Erythroblast (primary cell): ENCODE measurements at places on chromosomes 2 and 18.

DNA sequence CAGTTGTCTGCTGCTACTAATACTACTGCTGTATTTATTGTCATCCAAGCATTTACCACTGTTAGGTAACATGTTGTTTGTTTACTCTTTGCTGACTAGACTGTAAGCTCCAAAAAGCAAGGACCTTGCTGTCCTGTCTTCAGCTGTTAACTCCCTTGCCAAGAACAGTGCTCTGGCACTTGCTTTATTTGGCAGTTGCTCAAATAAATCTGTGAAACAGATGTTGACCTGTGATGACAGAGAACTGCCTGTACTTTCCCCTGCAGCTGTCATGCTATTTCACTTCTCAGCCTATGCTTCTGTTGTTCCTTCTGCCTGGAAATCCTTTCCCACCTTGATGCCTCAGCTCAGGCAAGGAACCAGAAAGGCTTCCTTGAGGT, 181.2 kb downstream of the ATAD2B start:
- peak; percentile 62 for DNase-seq

DNA sequence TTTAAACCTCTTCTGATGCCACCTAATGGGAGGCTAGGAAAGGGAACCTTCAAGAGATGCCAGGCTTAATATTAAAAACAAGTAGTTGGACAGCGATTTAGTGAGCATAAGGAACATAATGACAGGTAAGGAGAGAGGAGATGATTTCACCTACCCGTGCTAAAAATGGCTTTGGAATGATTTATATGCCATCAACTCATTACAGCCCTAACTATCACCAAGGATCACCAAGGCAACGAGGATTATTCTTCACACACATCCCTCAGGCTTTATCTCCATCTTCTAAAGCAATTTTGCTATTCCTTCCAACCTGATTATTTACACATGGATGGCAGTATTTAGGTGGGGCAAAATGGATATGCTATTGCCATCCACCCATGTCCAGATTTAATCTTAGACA, 237.8 kb downstream of the DCC start:
- DNase-seq = no peak

DNA sequence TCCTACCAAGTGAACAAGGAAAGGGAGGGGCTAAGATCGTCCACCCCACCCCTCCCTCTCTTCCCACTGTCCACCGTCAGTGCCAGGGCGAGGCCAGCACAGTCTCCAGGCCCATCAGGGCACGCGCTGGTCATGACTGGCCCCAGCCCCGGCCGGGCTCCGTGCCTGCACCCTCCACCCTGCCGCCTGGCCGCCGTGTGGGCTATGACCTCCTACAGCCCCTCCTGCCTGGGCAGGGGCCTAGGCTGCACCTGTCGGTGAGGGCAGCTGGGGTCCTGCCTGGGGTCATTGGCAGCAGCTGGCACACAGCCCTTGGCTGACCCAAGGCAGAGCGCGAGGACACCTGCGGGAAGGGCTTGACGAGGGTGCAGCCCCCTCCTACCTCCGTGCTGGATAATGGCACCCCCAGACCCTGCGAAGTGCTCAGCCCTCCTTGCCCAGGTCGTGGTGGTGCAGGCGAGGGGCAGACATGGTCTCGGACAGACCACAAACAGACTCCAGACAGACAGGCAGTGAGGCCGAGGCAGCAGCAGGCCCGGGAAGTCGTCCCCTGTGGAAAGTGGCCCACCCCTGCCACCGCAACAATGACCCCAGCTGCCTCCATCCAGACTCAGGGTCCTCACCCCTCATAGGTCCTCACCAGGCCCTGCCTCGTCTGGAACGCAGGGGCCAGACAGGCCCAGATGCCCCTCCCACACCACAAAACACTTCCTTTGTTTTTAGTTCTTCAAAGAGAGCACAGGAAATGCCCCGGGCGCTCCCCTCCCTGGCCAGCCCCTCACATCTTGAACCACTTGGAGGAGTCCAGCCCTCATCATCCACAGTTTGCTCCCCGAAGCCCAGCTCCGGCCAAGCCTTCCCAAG, 43.1 kb upstream of the GPC1 start:
- DNase-seq = no peak

DNA sequence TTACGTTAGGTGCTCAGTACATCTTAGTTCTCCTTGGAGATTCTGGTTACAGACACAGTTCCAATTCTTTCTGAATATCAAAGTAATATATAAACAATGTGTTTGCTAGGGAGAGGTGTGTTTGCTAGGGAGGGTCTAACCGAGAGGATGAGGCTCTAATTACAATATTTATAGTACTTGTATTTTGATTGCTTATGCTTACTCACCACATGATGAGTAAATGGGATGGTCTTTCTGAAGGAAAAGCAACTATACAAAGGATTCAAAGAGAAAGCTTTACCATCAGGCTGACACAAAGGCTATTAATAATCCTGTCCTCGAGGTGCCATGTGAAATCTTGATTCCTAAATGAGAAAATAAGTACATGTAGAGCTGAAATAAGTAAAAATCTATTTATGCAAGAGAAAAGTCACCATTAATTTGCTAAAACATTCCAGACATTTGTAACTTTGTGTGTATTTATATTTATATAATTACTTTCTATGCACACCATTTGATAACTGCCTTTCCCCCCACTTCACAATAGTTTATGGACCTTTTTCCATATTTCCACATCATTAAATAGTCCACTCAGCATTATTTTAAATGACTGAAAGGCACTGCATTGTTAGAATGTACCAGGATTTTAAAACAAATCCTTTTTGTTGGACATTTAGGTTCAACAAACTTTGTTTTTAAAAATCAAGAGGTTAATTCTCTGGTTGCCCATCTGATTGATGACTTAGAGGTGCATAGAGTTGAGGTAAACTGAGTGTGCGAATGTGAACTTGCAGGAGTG, 94.5 kb upstream of the FN1 start:
- no peak for DNase-seq

DNA sequence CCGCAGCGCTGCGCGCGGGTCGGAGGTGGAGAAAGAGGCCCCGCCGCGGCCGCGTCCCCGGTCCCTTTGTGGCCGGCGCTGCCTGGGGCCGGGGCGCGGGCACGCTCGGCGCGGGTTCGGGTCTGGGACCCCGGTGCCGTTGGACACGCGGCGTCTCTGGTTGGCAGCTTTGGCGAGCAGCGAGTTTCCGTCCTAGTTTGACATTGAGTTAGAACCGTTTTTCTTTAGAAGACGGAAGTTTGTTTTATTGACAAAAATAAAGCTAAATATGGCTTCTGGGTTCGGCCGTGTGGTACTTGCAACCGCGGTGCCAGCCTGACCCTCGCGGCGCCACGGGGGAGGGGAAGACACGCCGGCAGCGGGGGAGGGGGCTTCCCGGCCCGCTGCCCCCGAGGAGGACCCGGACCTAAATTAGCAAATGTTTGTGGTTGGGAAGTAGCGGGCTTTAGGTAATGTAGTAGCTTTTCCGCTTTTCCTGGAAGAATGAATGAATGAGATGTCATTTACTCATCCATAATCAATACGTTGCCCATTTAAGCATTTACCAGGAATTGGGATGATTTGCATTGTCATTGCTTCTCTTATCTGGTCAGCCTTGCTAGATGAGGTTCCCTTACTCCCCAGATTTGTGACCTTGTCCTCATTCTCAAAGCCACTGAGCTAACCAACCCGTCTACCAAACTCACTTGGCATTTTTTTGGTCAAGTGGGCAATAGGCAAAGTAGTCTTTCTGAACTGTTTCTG, 530 bp downstream of the GALNT1 start:
- peak; percentile 72 for DNase-seq

DNA sequence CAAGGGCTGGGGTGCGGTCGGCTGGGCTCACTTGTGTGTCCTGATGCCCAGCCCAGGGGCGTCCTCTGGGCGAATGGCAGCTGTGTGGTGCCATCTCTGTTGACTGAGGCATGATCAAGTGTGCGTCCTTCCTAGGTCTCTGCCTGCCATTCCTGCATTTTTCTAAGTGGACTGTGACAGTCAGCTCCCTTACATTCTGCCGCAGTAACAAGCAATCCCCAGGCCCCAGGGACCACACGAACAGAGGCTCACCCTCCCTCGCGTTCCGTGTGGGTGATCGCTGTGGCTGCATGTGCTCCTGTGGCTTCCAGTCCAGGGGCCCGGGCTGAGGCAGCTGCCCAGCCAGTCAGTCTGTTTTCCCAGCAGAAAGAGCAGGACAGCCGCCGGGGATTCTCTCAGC, 17.8 kb downstream of the D2HGDH start:
- no peak for DNase-seq

DNA sequence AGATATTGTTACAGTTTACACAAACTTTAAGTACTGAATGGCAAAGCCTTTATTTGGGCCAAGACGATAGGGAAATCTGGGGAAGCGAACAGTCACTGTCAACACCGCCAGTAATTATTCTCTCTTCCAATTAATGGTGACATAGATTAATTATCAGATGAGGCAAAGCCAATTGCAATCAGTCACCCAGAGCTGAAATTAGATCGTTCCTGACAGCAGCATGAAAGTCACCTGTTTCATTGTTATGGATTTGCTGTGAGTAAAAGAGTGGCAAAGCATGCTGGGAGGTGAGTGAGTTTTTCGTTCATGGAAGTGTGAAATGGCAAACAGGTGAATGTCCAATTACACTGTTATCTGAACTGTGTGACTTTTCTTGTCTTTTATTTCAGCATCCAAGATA, 164.8 kb upstream of the KLHL14 start:
- no peak for DNase-seq

- DNase-seq = peak; percentile 36
Observed at GRCh38 chr2:62409442-62409841, 96.6 kb downstream of the TMEM17 start.

GRCh38 chr2:178530625-178531142, 50.4 kb downstream of the PLEKHA3 start:
- DNase-seq = no peak

GRCh38 chr18:73249030-73249429, 381.2 kb upstream of the NETO1 start:
- no peak for DNase-seq

DNA sequence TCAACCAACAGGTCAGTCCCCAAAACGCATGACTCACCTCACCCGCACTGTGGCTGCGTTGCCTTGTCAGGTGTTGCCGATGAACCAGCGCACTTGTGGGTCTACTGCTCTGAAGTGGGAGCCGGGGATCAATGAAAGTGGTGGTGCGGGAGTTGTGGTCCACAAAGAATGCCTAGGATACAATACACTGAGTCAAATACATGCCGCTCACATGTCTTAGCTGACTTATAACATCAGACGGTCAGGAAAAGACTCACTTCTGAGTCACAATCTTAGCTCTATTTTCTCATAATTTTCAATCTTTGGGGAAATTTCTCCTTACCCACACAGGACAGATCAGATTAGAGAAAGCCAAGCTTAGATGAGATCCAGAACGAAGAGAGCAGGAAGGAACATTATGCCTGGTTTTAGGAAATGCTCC, 107.1 kb upstream of the STK17B start:
- DNase-seq = no peak

GRCh38 chr2:16908656-16909055, 243.0 kb upstream of the CYRIA start:
- no peak for DNase-seq

DNA sequence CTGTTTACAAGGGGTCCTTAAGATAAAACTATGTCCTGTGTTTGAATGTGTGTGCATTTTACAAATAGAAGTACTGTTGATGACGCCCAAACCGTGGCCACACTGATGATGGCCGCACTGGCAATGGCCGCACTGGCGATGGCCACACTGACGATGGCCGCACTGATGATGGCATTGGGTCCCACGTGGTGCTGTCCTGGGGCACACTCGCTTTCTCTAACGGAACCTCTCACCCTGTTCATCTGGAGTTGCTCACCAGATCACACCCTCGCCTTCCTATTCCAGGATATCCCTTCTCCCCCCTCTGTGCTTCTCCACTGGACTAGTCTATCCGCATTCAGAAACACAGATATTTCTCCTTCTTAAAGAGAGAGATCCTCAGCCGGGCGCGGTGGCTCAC, 192.4 kb downstream of the EIPR1 start:
- no peak for DNase-seq

GRCh38 chr2:241886840-241887447, 17.4 kb downstream of the RTP5 start:
- DNase-seq = no peak

- no peak for DNase-seq
Observed at GRCh38 chr2:133953524-133953923, 300.3 kb upstream of the MGAT5 start.

GRCh38 chr2:75099521-75099922, 99.8 kb downstream of the TACR1 start:
- DNase-seq = no peak

- DNase-seq = no peak
Observed at GRCh38 chr2:239019183-239019581, 171.3 kb downstream of the TWIST2 start.

- peak; percentile 68 for DNase-seq
Observed at GRCh38 chr2:232320443-232320803, 58.1 kb upstream of the ALPP start.

DNA sequence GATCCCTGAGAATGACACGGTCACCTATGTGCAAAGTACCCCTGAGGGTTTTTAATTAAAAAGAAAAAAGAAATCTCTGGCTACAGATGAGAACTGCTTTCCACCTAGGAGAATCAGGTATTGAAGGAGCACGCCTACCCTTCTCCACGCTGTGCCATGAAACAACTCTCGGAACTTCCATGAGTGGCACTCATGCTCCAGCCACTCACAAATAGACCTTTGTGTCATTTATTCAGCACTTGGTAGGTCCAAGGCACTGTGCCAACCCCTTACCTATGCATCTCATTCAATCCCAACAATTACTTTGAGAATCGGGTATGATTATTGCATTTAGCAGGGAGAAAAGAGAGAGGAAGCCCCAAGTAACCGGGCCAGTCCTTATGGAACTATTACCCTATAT, 44.9 kb upstream of the TTC39C start:
- no peak for DNase-seq

DNA sequence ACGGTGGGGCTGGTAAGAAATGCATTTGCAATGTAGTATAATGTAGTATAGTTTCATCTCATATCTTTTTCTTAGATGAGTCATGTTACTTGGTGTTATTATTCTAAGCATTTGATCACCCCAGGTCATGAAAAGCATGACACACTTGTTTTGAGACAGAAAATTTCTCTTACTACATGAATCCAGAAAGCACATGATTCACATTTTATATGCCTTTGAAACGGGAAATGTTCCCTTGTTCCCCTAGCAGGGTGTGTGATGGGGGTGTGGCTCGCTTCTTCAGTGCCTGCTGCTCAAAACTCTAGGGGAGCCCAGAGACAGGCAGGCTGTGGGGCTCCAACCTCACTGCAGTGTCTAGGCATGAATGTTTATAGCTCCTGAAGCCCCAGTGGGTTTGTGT, 116.0 kb upstream of the RAB27B start:
- peak; percentile 40 for DNase-seq

DNA sequence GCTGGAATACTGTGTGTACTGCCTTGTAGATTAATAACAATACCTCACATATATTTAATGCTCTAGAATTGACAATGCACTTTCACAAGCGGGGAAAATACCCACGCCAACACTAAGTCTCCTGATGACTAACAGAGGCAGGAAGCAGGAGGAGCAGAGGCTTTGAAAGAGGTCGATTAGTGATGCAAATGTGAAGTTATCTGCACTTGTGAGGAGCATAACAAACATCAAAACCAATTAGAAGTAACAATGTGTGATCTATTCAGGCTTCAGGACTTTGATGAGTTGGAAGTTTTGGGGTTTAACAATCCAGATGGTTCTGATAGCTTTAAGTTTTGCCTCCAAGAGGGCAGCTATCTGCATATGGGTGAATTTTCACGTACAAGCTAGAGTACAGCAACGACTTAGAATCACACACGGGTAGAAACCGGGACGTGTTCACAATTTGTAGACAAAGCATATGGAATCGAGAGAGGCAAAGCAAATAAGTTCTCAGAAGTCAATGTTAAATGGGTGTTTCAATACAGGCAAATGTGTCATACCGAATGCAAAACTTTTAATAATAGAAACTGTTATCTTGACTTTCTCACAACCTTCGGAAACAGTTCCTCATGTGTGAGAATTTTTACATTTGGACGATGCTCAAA, 114.5 kb downstream of the METTL8 start:
- DNase-seq = no peak
